Stimulated activated memory B cell treated with anti-CD40 and anti-IgM and Interleukin-4, amounts not matched to agents 10 μg/mL and 1 μg/mL and 100 μg/mL, for 72 hours (primary cell): ENCODE measurements at places on chromosomes 16 and 17.
A peak's percentile ranks its signal among the peaks of the same experiment; 100 is the strongest.

- ATAC-seq = no peak
Observed at GRCh38 chr17:83201206-83202001, 122.0 kb downstream of the METRNL start.

DNA sequence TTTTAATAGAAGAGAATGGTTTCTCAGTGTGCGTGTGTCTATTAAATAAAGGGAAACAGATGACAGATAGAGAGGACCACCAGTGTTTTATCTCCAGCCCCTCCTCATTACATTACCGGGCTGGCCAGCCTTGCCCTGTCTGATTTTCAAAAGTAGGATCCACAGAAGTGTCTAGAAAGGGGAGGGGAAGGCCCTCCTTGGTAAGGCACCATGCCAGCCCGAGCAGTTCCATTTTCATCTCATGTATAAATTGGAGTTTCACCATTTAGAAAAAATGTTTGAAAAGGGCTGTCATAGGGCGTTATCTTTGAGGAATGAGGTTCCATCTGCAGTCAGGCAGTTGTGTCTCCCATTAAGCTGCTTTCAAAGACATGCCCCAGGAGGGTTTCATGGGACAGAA, 96.7 kb downstream of the SOCS1 start:
- ATAC-seq = no peak

- ATAC-seq = no peak
Observed at GRCh38 chr16:17591655-17592405, 121.1 kb upstream of the XYLT1 start.

- peak; percentile 76 for ATAC-seq
Observed at GRCh38 chr17:76492123-76492988, 8.9 kb downstream of the RHBDF2 start.

GRCh38 chr17:77018504-77018903, 122.3 kb upstream of the SEC14L1 start:
- no peak for ATAC-seq

- ATAC-seq = no peak
Observed at GRCh38 chr16:8686031-8686621, 11.7 kb downstream of the ABAT start.

DNA sequence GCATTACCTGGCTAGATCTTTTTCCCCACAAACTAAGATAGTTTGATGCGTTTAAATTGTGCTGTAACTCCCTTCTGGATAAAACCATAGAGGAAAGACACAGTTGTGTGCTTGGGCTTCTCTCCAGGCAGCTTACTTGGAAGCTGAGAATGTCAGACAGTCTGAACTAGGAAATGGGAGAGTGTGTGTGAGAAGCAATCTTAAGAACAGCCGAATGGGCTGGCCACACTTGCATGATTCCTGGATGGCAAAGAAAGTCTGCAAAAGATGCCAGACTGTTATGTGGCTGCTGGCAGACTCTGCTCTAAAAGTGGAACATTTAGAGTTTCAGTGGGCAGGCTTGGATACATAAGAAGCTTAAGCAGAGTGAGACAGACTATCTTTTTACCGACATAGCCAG, 384.3 kb upstream of the PSMD7 start:
- ATAC-seq = no peak
